Activated CD8-positive, alpha-beta T cell treated with anti-CD3 and anti-CD28 coated beads, Interleukin-2, amount 10 ng/mL, durations not matched to agents 7 days and 5 days (primary cell): ENCODE measurements at places on chromosomes 5 and 9. TPM values are rescaled to one million over a fixed set of nuclear protein-coding genes. Genes with fewer than 3 reads are reported as not detected.

DNA sequence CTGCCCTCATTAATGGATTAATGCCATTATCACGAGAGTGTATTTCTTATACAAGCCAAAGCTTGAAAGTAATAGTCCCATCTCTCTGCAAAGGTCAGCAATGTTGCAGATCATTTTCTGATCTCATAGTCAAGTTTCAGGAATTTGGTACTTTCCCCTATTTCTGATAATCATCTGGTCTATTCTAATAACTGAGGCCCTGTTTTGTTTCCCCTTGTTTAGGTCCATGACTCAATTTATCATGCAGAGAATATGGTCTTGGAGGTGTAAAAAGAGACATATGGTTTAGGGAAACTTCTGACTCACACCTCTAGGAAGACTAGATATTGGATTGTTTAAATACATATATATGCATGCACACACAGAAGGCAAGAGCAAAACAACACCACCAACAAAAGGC lies 339.3 kb upstream of the NUDT12 start:
- no peak for DNase-seq
- no peak overlapping the region for H3K4me3 ChIP-seq
- no peak overlapping the region for H3K27ac ChIP-seq

- no peaks in the 10 kb centered on the region for H3K4me1 ChIP-seq
- DNase-seq = no peak
- H3K27ac ChIP-seq = no peak overlapping the region
- H3K27me3 ChIP-seq = peaks cover 31% of the 10 kb centered on the region
- H3K36me3 ChIP-seq = no peaks in the 10 kb centered on the region
- no peak overlapping the region for H3K4me3 ChIP-seq
These were observed 126.9 kb downstream of the PDE4D start for GRCh38 chr5:59766427-59767210.

DNA sequence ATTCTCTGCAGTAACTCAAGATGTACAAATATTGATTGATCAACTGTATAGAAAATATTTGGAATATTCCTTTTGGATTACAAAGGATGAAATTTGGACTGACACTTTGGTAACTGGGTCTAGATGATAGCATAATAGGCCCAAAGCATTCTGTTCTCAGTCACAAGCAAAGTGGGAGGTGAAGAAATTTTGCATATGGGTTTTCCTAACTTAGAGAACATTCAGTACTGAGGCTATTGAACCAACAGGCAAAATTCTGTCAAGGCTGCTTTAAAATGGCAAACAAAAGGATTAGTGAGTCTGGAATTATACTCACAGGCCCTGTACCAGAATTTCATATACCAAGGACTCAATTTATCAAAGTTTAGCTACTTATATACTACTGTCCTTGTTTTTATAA lies 1020.6 kb downstream of the TLE4 start:
- H3K27ac ChIP-seq = no peak overlapping the region
- H3K36me3 ChIP-seq = no peaks in the 10 kb centered on the region
- DNase-seq = no peak
- no peak overlapping the region for H3K4me3 ChIP-seq
- H3K27me3 ChIP-seq = no peaks in the 10 kb centered on the region
- no peaks in the 10 kb centered on the region for H3K4me1 ChIP-seq

Gene SPAAR
- not detected for total RNA-seq

Gene ORM2
- not detected for total RNA-seq
